ENCODE measurements at places on chromosomes 1 and 21.

DNA sequence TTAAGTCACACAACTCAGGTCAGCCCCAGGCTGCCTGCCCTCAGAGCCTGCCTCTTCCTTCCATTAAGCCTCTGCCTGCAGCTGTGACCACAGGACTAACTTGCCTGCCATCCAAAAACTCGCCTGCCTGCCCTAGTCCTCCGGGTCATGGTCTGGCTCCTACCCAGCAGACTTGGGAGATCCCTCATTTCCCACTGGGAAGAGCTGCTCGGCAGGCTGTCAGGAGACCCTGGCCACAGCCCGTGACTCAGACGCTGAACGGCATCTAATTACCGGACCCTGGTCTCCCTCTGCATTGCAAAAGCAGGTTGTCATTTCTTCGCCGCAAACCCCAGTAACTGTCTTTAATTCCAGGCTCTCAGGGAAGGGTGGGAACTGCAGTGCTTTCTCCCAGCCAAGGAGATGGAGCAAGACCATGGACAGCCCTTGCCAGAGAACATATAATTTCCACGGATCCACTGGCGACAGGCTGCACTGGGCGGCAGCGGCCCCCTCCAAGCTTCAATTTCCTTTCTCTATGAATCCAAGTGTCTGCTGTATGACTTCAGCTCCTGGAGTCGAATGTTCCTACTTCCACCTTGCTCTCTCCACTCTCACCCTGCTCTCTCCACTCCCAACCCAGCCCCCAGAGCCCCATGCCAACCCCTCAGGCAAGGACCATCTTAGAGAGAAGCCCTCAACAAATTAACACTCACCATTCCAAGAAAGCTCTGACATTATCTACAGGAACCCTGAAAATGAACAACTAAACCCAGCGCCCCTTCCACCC lies 20.4 kb downstream of the OLFML2B start:
- DNase-seq = no peak

DNA sequence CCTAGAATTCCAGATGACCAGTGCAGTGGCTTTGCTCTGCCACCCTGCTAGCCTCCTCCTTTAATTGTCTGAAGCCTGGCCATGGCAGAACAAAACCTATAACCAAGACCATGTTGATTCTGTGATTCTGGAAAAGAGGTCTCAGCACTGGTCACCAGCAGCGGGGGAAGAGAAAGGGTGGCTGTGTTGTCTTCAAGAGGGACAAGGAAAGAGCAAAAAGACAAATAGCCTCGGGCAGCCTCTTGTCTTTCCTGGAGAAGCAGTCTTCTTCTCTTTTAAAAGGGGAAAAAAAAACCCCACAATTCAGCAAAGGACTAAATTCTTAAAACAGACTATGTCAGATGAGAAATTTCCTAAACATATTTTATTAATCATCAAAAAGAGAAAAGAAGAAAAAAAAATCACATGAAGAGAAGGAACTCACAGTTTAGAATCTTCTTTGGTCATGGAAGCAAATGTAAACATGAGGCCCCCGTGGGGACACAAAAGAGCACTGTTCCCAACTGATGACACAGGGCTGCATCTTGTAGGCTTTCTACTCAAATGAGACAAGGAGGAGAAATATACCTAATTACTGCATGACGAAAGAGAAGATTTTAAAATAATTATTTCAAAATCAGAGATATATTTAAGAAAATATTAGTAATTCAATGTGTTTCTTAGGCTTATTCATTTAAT lies 36.3 kb upstream of the RAP1GAP start:
- no peak for DNase-seq

GRCh38 chr1:91490501-91490900 lies 10.2 kb upstream of the CDC7 start:
- no peak for DNase-seq

GRCh38 chr1:160256396-160257046 lies 5.8 kb downstream of the DCAF8 start:
- DNase-seq = peak; percentile 35

DNA sequence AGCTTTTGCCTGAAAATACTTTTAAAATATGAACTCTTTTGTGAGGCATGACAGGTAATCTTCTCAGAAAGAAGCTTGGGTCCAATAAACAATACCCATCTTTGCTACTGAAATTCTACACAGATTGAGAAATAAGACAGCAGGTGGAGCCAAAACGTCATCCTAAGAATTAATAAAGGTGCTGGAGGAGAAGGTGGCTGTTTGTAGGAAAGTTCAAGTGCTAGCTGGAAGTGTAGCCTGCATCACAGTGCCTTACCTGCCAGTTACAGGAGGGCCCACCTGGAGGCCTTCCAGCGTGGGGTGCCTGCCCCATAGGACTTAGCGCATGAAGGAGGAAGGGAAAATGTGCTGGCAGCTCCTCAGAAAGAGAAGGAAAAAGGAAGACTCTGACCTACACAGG lies 93.7 kb downstream of the TTC3 start:
- DNase-seq = peak; percentile 18
